ENCODE measurements at places on chromosomes 12 and 14. TPM values are rescaled to one million over a fixed set of nuclear protein-coding genes. Genes with fewer than 3 reads are reported as not detected.

Gene FAIM2
- 0.55 TPM for total RNA-seq

DNA sequence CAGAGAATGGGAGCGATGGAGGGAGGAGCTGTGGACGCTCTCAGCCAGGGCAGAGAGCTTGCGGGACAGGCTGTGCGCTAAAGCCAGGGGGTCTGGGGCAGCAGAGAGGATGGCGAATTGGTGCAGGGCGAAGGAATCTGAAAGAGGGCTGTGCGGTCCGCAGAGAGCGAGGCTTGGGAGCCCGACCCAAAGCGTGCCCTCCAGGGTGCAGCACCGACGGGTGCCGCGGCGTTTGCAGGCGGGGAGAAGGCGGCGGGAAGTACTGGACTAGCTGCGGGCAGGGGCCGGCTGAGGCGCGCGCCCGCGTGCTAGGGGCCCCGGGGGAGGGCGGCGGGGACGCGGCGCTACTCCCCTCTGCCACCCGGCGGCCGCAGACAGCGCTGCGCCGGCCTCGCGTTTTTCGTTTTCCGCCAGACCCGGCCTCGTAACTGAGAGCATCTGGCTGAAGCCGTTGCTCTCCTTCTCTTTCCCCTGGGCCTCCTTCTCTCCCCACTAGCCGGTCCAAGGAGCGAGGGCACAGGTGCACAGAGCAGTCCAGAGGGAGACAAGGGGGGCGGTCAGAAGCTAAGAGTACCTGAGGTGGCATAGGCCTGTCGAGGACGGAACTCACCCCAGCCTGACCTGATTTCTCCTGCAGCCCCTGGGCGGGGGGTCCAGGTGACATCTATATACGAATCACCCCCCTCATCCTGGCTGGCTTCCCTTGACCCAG lies 24.9 kb downstream of the SLC6A12 start:
- peak; percentile 51 for DNase-seq

- DNase-seq = no peak
Observed at GRCh38 chr12:97200181-97200580, 262.4 kb upstream of the RMST start.

Gene RNF212B
- total RNA-seq = not detected

Gene MBIP
- total RNA-seq = 23.0 TPM

Gene CYP27B1
- 2.6 TPM for total RNA-seq

GRCh38 chr14:102544747-102545460 lies 35.3 kb upstream of the ANKRD9 start:
- peak; percentile 49 for DNase-seq

DNA sequence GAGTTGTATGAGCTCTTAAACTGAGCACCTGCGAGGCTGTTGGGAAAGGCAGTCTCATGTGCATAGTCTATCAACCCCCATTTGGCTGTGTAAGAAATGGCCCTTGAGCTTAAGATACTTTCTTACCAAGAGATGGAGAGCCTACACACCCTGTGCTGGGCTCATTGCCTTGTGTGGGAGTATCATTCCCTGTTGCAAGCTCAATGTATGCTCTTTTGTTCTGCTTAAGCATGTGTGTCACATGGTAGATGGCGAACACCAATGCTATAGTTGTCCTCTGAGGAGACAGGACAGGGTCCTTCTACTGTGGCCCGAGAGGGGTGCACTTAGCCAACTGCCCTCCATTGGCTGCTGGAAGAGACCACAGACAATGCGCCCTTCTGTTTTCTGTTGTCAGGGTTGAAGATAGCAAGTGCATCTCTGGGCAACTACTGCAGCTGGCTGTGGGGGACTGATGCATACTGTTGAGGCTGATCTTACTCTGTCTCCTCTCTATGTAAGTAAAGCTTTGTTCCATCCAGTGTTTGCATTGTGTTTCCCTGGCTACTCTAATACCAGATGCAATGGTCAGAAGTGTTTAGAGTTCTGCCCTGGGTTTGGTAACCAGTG lies 79.5 kb downstream of the PTPRB start:
- DNase-seq = no peak

Gene SYNDIG1L
- not detected for total RNA-seq

DNA sequence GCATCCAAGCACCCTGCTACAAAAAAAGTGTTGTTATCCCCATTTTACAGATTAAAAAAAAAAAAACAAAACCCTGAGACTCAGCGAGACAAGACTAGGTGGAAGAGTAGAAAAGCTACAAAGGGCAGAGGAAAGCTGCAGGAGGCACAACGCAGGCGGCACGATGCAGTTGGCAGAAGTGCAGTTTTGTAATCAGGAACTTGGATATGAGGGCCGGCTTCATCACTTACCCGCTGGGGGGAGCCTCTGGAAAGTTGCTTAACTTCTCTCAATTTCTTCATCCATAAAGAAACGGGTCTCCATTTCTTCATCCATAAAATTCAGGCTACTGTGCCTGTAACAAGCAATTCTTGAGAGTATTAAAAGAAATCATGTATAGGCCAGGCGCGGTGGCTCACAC lies 33.1 kb upstream of the CCDC60 start:
- DNase-seq = no peak

GRCh38 chr14:91229005-91229382 lies 15.5 kb downstream of the GPR68 start:
- DNase-seq = no peak

Gene GLIPR1
- total RNA-seq = 30.5 TPM

Gene PLCZ1
- total RNA-seq = not detected

Gene RFLNA
- not detected for total RNA-seq

- peak; percentile 58 for DNase-seq
Observed at GRCh38 chr12:110937104-110937641, 16.8 kb upstream of the MYL2 start.

DNA sequence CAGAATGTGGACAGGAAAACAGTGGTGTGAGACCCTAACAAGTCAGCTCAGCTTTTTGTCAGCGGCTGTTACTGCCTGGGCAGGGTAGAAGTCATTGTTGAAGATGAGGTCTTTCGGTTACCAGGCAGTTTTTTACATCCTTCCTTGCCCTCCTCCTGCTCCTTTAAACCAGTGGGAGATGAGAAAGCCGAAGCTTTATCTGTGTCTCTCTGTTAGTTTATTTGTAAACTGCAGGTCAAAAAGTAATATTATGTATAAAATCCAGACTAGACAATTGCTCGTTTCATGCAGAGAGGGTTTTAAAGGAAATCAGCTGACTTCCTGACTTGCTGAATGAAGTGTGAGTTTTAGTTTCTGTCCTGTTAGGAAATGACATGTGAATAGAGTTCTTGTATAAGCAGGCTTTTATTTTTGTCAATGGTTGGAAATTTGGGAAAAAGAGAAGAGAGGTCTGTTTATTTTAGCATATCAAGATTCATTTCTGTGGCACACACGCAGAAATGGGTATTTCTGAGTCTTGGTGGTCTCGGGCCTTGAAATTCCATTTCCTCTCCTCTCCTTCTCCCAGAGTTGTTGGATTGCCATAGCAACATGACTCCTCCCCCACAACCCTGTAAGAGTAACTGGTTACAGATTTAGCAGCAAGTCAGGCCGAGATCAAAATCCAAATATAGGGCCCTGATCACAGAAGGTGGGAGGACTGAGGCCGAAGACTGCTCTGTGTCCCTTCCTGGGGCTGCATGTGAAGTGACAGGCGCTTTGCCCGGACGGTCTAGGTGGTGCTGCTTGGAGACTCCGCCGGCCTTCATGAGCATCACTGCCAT lies 60.8 kb downstream of the SAMD4A start:
- peak; percentile 61 for DNase-seq

Gene LBHD2
- not detected for total RNA-seq

DNA sequence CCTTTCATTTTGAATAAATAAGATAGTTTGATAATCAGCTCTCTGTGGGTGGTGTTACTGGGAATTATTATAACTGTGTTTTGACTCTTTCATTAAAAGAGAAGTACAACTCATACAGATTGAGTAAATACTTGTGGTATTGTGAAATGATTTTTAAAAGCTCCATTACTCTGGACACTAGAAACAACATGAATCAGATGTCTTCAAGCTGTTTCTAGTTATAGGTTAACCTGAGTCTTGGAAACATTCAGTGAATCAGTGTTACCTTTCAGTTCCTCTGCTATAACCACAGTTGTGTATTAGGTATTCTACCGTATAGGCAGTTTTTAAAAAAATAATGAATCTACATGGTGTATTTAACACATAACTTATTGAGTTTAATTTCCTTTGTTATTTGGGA lies 128.4 kb upstream of the SSTR1 start:
- no peak for DNase-seq

DNA sequence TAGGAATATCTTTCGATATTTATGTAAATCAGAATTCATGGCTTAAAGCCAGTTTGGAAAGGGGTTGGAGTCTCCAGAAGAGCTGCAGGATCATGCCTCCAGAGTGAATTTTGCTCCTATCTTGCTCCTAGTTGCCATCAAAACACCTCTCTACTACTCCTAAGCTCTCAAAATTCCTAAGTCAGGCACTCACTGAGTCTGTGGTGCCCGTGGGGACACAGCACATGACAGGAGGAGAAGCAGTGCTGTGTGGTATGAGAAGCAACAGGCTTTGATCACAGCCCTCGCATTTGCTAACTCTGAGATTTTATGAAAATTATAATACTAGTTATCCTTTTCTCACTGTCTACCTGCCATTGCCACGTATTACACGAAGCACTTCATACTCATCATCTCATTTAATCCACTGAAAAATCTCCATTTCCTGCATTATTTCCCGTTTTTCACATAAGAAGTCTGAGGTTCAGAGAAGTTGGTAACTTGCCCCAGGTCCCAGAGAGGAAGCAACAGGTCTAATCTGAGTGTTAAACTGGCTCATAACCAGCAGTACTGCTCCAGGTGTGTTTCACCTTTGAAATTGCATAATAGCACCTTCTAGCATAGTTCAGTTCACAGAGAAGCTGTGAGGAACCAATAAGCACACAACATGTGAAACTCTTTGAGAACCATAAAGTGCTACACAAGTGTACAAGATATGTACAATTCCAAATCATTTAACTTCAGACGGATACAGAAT lies 33.1 kb upstream of the SLC35F4 start:
- no peak for DNase-seq

Gene TAS2R10
- not detected for total RNA-seq

GRCh38 chr14:104290058-104290667 lies 151.8 kb downstream of the KIF26A start:
- DNase-seq = no peak

Gene IL23A
- total RNA-seq = 3.5 TPM

Gene PCNX4
- 35.4 TPM for total RNA-seq

DNA sequence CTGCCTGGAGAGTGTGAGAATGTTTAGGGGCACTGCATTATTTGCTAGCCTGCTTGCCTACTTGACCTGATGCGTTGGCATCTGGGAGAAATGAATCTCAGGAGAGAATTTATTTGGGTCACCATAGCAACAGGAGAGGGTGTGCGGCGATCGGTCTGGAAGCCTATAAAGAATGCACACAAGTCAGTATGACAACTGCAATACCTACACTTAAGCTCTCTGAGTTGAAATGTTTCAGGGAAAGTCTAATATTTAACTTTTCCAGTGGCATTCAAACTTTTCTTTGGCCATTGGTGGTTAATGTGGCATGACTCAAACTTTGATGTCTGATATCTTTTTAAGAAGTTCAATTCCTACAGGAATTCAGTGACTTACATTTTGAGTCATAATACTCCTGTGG lies 205.1 kb downstream of the NEDD1 start:
- DNase-seq = no peak

Gene ZNF605
- total RNA-seq = 9.9 TPM

Gene TEX52
- 0.40 TPM for total RNA-seq

DNA sequence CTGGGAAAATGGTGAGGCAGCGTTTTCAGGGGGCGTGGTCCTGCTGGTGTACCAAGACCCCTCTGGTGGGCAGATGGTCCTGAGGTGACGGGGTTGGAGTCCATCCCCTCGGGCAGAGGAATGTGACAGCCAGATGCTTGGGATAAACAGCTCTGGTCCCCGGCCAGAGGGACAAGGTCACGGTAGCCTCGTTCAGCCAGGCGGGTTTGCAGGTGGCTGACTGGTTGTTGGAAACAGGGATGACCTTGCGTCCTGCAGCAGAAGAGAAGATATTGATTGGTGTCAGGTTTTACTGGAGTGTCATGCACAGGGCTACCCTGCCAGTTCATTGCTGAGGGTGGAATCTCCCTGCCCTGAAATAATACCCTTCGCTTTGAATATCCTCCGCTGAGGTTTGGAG lies 43.3 kb downstream of the SLC24A4 start:
- no peak for DNase-seq

Gene AMN
- total RNA-seq = 0.91 TPM

DNA sequence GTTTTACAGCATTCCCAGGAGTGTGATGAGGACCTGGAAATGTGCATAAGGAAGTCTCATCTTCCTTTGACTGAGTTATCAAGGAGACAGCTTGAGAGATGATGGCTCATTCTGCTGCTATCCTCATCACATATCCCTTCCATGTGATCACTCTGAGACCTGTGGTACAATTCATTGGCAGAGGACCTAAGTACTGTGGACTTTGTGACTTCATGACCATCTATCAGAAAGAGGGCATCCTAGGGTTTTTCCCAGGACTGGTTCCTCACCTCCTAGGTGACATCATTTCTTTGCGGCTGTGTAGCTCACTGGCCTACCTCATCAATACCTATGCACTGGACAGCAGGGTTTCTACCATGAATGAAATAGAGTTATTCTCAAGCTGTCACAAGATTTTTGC lies 172.1 kb upstream of the PLEKHG7 start:
- DNase-seq = no peak

- DNase-seq = no peak
Observed at GRCh38 chr14:61988240-61988639, 226.0 kb downstream of the SNAPC1 start.

GRCh38 chr12:89278169-89278568 lies 74.1 kb downstream of the DUSP6 start:
- no peak for DNase-seq

Gene SLC6A12
- total RNA-seq = not detected

- peak; percentile 25 for DNase-seq
Observed at GRCh38 chr14:65369560-65369959, 43.0 kb upstream of the FUT8 start.

Gene INHBE
- not detected for total RNA-seq

DNA sequence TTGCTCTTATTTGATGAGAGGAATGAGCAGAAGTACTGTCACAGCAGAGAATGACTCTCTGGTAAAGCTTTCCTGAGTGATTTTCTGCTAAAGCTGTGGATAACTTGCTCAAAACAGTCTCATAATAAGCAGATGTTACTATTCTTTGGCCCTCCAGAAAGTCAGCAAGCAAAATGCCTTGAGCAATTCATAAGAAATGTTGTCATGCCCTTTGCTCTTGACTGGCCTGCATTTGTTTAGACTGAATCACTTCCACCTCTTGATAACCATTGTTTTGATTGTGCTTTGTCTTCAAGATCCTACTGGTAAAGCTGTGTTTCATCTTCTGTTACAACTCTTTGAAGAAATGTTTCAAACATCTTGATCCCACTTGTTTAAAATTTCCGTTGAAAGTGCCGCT lies 457.9 kb upstream of the FOXG1 start:
- no peak for DNase-seq

Gene PWP1
- total RNA-seq = 40.9 TPM

DNA sequence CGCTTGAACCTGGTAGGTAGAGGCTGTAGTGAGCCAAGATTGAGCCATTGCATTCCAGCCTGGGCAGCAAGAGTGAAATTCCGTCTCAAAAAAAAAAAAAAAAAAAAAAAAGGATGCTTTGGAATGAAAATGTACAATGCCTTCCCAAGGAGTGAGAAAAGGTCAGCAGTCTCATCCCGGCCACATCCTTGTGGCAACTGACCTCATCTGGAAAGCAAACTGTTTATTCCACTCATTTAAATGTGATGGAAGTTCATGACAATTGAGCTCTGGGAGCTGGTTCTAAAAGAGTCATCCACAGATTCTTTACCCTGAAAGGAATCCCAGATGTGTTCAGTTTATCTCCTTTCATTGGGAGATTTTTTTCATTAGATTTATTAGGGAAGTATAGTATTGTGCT lies 19.4 kb upstream of the LIMA1 start:
- no peak for DNase-seq

Gene OTX2
- total RNA-seq = not detected

GRCh38 chr12:10102322-10102721 lies 3.5 kb upstream of the CLEC1A start:
- no peak for DNase-seq

Gene SPIC
- total RNA-seq = not detected
